ENCODE measurements at places on chromosomes 5 and 9. TPM values are rescaled to one million over a fixed set of nuclear protein-coding genes. Genes with fewer than 3 reads are reported as not detected.

APBA1 gene
- 9.2 TPM for total RNA-seq

C7 gene
- total RNA-seq = 0.12 TPM

PPWD1 gene
- 52.7 TPM for total RNA-seq

DRD1 gene
- total RNA-seq = not detected

FCN2 gene
- not detected for total RNA-seq

MTX3 gene
- total RNA-seq = 17.0 TPM

PCDHB14 gene
- 0.11 TPM for total RNA-seq

All from uterine smooth muscle cell (primary cell).